ENCODE measurements at places on chromosomes 16 and 17.

DNA sequence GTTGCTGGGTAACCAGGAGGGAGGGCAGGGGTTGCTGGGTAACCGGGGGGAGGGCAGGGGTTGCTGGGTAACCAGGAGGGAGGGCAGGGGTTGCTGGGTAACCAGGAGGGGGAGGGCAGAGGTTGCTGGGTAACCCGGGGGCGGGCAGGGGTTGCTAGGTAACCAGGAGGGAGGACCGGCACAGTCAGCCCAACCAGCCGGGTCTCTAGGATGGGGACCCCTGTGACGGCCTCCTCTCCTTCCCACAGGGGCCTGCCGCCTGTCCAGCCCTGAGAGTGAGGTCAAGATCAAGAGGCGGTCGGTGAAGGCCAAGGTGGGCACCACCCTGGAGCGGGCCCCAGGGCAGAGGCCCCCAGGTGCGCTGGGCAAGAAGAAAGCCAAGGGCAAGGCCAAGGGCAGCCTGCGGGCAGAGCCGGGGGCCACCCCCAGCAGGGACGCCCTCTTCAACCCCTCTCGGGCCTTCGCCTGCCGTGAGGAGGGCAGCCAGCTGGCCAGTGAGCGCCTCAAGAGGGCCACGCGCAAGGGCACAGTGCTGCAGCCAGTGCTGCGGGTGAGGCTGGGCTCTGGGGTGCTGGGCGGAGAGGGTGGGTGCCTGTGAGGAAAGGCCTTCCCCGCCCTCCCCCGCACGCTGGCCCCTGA lies 54.6 kb downstream of the ACTG1 start:
- DNase-seq = no peak

DNA sequence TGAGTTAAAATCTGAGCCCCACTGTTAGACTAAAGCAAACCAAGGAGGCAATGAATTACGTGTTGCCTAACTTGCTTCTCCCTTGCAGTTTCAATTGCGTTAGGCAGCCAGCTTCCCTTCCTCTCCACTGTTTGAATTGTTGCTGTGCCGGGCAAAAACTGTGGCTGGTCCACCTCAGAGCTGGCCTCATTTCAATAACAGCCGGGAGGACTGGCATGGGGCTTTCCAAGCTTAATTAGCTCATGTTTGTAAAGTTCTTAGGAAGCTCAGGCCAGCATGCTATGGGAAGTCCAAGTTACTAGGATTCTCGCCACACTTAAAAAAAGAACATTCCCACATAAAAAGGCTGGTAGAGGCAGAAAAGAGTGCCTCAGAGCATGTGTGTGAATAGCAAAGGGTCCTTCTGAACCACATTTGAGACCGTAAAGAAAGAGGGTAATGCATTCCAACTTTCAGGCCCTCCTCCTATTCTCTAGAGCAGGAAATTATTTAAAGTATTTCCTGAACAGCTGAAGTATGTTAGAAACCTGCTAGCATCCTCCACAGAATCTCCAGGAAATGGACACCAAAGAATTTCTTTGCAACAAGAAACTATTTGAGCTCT lies 79.0 kb upstream of the SMURF2 start:
- DNase-seq = no peak

- DNase-seq = no peak
These were observed 15.4 kb downstream of the RHBDL3 start for GRCh38 chr17:32281011-32281451.

DNA sequence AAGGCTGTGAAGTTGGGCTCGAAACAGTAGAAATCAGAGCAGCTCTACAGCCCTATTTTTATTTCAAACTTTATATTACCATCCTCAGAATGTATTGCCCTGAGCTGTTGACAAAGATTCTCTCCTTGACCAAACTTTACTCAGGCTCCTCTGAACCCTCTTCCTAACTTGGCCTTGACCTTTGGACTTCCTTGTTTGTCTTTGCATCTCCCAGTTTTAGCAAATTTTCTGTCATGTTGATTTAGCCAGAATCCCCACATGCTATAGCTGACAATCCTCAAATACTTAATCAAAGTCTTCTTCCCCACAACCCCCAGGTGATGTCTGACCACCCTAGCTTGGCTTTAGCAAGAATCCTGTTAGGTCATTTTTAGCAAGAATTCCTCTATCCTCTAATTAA lies 87.4 kb upstream of the GRIN2A start:
- no peak for DNase-seq

- no peak for DNase-seq
These were observed 2.2 kb downstream of the SPAG7 start for GRCh38 chr17:4965311-4965986.

- DNase-seq = no peak
These were observed 27.8 kb downstream of the GRIN2A start for GRCh38 chr16:10154389-10154788.

DNA sequence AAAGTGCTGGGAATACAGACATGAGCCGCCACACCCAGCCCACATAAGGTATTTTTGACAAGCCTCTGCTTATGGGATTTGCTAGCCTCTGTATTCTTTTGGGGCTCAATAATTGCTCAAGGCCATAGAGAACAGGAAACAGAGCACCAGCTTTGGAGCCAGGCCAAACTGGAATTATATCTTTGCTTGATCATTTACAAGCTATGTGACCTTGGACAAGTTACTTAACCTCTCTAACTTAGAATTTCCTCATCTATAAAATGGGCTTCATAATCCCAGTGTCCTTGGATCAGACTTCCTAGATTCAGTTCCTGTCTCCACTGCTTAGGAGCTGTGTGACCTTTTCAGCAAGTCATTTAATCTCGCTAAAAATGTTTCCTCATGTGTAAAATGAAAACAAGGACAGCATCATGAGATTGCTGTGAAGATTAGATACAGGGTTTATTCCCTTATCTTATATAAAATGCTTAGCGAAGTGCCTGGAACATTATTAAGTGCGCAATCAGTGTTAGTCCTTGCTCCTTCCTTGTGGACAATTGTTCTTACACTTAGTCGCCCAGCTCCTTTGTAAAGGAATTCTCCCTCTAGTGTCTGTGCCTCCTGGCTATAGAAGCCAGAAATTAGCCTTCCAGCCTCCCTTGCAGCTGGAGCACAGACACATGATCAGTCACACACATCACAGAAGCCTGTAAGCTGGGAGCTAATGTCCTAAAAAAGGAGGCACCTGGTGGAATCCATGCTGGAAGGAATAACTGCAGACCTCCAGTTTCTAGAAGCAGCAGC lies 16.6 kb downstream of the KRT9 start:
- DNase-seq = no peak

DNA sequence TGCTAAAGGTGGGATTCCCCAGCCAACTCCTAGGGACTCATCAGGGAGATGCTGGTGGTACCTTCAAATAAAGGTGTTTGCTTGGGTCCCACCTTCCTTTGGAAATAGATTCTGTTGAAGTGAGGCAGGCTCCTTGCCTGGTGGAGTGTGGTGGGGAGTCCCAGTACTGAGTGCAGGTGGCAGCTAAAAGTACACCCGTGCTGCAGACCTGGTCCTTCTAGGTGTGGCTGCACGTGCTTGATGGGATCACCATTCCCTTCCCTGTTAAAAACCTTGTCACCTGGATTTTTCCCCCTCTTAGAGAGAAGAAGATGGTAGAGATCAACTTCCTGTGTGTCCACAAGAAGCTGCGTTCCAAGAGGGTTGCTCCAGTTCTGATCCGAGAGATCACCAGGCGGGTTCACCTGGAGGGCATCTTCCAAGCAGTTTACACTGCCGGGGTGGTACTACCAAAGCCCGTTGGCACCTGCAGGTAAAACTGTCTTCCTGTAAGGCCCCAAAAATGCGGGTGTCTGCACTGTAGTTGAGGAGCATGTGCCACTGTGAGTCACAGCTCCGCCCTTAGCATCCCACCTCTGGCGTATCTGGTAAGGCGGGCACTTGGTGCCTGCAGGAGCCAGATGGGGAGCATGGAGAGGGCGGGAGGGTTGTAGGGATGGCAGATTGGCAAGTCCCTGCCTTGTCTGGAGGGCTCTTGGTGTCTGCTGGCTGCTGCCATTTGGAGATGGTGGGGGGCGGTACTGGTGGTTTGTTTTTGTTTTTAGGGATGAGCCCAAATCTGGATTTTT lies 34.0 kb downstream of the PLCD3 start:
- DNase-seq = no peak

GRCh38 chr16:57091975-57092785 lies at the start of gene CPNE2:
TSS of gene CPNE2 (plus strand) at chr16:57092583. CDS start at chr16:57110743, 18,160 bp downstream.
- no peak for DNase-seq

GRCh38 chr16:1526608-1527555 lies 6.6 kb upstream of the TMEM204 start:
- DNase-seq = no peak

DNA sequence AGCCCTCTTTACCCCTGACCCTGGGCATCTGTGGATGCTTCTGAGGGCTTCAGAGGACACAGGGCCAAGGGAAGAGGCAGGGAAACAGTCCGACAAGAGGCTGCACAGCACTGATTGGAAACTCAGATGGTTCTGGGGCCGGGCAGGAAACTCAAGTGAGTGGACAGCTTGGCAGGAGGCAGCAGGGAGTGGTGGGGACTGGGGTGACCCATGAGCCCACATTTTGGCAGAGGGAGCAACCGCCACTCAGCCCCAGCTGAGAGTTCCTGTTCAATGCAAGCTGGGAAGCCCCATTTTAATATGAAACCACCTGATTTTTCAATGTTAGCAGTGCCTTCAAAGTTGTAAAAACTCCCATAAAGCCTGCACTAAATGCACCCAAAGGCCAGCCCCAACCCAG lies 1.5 kb upstream of the VASN start:
- no peak for DNase-seq

- DNase-seq = no peak
These were observed 7.6 kb downstream of the AIPL1 start for GRCh38 chr17:6427279-6427781.

- DNase-seq = no peak
These were observed 47.8 kb upstream of the GSE1 start for GRCh38 chr16:85565340-85565739.

DNA sequence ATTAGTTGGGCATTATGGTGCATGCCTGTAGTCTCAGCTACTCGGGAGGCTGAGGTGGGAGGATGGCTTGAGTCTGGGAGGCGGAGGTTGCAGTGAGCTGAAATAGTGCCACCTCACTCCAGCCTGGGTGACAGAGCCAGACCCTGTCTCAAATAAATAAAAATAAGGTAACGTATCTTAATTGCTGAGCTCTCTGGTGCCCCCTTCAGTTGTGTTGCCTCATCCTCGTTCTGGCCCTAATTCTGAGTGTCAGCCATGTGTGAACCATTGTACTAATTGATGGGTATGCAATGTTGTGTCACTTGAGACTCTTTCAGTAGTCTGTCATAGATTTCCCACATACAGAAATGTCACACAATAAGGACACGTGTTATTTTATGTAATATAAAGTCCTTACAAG lies 363.1 kb upstream of the RBFOX1 start:
- DNase-seq = no peak
